Karpas-422 (cell line): ENCODE measurements at places on chromosomes 13 and 19.
A peak's percentile ranks its signal among the peaks of the same experiment; 100 is the strongest.

DNA sequence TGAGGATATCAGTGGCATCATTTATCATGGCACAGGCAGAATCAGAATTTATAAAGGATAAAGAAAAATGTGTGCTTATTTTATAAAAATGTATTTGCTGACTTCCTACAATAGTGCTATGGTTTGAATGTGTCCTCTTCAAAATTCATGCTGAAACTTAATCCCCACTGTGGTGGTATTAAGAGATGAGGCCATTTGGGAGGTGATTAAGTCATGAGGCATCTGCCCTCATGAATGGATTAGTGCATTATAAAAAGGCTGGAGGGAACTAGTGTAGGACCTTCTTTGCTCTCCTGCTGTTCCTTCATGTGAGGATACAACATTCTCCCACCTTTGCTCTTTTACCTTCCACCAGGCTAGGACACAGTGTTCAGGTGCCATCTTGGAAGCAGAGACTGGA is 212.8 kb downstream of the RFC3 start:
- DNase-seq, result no peak

DNA sequence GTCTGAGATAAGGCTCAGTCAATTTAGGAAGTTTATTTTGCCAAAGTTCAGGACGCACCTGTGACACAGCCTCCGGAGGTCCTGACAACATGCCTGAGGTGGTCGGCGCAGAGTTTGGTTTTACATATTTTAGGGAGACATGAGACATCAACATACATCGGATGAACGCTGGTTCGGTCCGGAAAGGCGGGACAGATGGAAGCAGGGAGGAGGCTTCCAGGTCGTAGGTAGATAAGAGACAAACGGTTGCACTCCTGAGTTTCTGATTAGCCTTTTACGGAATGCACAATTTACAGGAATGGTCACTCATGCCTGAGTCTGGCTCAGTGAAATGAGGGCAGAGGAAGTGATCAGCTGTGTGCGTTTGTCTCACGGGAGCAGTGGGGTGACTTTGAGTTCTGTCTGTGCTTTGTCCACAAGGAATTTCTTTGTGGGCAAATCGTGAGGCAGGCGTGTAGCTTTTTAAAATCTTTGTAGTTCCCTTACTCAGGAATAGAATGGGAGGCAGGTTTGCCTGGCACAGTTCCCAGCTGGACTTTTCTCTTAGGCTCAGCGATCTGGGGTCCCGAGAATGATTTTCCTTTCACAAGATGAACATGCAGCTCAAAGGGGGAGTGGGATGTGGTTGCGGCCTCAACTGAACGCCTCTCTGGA is 36.2 kb downstream of the C13orf46 start:
- DNase-seq, result no peak

- DNase-seq, result no peak
Observed at GRCh38 chr13:32175307-32175706, 139.9 kb downstream of the ZAR1L start.

- DNase-seq, result peak; percentile 44
Observed at GRCh38 chr13:82758044-82758443, 1124.2 kb downstream of the SLITRK1 start.

DNA sequence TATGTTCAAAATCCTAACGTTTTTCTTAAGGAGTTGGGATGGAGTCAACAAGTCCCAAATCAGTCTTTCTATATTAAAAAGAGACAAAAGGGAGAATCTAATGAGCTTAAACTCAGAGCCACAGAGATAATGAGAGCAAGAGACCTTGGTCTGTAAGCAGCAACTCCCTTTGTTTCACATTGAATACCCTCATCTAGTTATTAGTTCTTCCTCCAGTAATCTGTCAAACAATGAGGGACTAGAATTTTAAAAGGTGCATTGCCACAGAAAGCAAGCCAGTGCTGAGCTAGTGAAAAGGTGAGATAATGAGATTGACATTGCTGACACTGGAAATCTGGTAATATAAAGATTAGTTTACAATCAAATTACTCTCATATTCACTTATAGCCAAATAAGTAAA is 718.6 kb downstream of the DACH1 start:
- DNase-seq, result no peak

DNA sequence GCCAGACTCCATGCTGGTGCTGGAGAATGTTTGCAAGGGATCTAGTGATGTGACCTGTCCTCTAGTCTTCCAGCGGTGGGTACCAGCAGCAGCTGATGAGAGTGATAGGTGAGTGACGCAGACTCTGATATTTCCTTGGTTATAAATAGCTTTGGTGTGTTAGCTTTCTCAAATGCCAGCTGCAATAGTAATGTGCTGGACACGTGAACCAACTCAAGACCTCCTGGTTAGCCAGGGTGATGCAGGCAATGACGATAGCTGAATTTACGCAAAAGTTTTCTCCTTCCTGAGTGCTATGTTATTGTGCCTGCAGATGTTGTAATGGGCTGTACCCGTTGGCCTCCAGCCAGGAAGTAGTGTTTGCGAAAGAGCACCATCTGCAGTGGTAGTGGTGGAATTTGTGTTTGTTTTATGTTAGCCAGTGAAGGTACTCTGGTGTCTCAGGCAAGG is 129.5 kb downstream of the CYSLTR2 start:
- no peak for DNase-seq

GRCh38 chr13:60590800-60591747 is 194.1 kb downstream of the TDRD3 start:
- no peak for DNase-seq

DNA sequence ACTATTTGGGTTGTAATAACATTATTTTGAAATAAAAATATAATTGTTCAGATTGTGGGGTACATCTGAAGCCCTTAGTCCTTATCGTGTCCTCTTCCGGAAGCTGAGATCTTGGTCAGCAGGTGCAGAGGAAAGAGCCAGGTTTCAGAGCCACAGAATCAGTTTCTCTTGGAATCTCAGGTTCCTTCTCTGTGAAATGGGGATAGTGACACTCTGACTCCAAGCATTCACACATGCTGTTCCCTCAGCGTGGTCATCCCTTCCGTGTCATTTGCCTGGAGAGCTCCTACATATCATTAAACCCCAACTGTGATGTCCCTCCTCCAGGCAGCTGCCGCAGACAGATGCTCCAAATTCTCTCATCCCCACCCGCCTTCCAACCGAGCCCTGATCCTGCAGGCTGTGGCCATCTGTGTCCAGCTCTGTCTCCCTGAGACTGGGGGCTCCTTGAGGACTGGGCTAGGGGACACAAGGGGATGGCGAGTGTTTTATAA is 59.8 kb downstream of the AP1M1 start:
- DNase-seq, result no peak

DNA sequence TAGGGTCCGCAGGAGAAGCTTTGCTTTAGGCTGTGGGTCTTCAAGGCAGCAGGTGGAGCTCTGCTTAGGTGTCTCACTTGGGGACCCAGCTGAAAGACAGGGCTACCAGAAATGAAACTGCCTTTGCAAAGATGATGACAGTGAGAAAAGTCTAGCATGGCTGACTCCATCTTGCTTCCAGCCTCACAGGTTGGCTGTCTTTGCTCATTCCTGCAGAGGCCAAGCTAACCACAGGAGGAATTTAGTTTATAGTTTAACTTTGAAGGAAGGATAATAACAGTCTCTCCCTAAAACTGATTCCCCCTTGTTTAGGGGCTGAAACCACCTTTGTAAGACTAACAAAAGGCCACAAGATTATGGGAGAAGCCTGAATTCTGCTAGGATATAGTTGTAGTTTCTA is 252.4 kb downstream of the UQCRFS1 start:
- no peak for DNase-seq

DNA sequence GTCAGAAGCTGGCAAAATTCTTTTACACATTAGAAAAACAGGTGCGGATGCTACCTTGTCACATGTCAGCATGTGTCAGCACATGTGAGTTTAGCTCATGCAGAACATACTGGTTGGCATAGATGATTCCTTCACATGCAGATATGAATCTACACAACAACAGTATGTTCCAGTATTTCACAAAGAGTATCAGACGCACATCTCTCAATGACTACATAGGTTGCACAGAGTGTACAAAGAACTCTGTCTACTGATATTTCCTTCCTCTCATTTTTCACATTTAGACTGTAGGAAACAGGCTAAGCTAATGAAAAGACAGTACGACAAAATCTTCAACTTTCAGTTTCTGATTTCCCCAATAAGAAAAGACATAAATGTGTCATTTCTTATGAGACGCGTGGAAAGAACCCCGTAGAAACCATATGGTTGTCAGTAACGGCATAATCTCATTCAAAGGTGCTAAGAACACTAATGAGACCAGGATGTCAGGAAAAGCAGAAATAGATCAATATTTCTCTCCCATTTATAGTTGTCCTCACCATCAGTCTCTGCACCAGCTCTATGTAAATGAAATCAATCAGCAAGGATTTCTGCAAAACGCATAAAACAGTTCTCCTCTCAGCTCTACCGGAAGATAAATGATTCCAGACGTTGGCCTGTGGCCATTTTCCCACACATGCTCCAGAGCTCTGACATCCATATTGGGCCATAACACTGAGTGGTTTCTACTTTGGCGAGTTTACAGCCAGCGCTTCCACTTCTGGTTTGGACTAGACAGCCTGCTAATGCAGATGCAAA is 81.2 kb downstream of the STARD13 start:
- no peak for DNase-seq

- no peak for DNase-seq
Observed at GRCh38 chr13:45040622-45041021, 51.3 kb downstream of the GPALPP1 start.

GRCh38 chr19:54791476-54791875 is 11.9 kb upstream of the KIR2DL4 start:
- peak; percentile 19 for DNase-seq

DNA sequence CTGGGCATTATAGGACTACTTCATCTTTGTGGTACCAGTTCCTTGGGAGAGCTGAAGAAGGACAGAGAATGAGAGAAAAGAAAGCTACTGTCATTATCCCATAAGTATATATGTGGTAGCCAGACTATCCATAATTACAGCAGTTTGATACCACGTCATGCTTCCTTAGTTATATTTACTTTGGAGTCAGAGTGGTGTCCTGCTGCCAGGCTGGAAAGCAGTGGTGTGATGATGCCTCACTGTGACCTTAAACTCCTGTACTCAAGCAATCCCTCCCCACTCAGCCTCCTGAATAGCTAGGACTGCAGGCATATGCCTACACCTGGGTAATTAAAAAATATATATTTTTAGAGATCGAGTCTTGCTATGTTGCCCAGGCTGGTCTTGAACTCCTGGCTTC is 57.8 kb downstream of the WTIP start:
- DNase-seq, result no peak

- DNase-seq, result no peak
Observed at GRCh38 chr19:39356647-39357046, 14.4 kb downstream of the SAMD4B start.

- DNase-seq, result no peak
Observed at GRCh38 chr13:106385654-106386053, 149.8 kb downstream of the EFNB2 start.

GRCh38 chr13:51958217-51958547 is 53.1 kb downstream of the ATP7B start:
- DNase-seq, result no peak

DNA sequence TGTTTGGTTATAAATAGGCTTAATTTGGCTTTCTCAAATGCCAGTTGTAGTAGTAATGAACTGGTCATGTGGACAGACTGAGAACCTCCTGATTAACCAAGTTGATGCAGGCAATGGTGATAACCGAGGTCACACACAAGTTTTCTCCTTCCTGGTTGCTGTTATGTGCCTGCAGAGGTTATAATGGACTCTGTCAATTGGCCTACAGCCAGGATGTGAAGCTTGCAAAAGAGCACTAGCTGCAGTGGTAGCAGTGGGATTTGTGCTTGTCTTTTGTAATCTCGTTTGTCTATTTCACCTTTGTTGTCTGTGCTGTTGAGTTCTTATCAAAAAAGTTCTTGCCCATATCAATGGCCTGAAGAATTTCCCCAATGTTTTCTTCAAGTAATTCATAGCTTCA is 20.6 kb downstream of the OR10H3 start:
- no peak for DNase-seq

GRCh38 chr19:18425515-18426415 is 6.6 kb downstream of the SSBP4 start:
- DNase-seq, result no peak

- DNase-seq, result no peak
Observed at GRCh38 chr13:93290503-93290902, 63.9 kb downstream of the GPC6 start.

- peak; percentile 79 for DNase-seq
Observed at GRCh38 chr19:30666301-30666803, 294.2 kb downstream of the ZNF536 start.

DNA sequence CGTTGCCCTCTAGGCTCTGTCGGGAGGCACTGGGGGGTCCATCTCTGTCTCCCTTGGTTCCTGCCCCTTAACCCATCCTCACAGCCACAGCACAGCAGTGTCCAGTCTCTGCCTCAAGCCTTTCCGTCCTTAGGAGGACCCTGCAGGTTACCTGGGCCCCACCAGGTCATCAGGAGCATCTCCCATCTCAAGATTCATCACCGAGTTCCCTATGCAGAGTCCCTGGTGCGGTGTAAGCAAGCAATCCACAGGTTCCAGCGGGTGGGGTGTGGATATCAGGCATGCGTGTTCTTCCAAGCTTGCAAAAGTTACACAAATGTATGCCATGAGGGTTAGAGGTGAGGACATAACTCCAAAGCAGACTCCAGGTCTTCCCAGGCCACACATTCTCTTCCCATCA is 20.9 kb upstream of the GAS6 start:
- DNase-seq, result no peak

DNA sequence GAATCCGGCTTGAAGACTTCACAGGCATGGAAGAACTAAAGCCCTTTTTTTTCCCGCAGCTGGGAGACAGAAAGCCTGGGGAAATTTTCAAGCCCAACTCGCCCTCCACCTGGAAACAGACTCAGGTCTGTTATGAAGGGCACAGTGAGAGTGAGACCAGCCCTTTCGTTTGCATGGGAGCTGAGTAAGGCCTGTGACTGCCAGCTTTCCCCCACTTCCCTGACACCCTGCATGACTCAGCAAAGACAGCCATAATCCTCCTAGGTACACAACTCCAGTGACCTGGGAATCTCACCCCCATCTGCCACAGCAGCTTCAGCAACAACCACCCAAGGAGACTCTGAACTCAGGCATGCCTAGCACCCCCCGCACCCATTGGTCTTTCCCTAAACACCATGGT is 87.6 kb upstream of the ZNF91 start:
- DNase-seq, result no peak

DNA sequence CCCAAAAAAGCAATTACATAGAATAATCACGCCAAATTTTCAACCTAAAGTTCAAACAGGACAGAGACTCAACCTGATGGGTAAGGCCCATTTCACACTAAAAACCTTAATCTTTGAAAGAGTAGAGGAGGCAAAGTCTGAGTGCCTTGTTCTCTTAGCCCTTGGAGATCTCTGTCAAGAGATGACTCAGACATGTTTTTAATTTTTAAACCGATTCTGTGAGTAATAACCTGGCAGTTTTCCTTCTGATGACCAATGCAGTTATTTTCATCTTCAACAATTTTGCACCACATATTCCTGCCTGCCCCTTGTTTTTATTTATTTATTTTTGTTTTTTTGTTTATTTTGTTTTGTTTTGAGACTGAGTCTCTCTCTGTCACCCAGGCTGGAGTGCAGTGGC is 11.5 kb upstream of the TNFSF9 start:
- peak; percentile 42 for DNase-seq

DNA sequence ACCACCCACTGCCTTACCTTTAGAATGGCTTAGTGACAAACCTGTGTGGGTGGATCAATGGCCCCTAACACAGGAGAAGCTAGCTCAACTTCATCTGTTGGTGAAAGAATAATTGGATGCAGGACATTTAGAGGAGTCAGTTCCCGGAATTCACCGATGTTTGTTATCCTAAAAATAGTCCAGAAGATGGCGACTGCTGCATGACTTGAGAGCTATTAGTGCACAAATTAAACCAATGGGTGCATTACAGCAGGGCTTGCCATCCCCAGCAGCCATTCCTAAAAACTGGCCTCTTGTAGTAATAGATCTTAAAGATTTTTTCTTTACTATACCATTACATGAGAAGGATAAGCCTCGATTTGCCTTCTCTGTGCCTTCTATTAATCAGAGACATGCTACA is 46.8 kb upstream of the ZNF726 start:
- no peak for DNase-seq
